ENCODE measurements at places on chromosomes 2 and 18. TPM values are rescaled to one million over a fixed set of nuclear protein-coding genes. Genes with fewer than 3 reads are reported as not detected.

Gene AQP4
- not detected for total RNA-seq

Gene ATP5MC3
- 117 TPM for total RNA-seq

Gene SPATA3
- total RNA-seq: not detected

Gene RGPD3
- total RNA-seq: 0.67 TPM

Gene LRRC30
- total RNA-seq: not detected

Gene FBLN7
- not detected for total RNA-seq

Gene SLC40A1
- 208 TPM for total RNA-seq

Gene IL36G
- total RNA-seq: not detected

Data from Peyer's patch (tissue), 4 donors.